ENCODE measurements at places on chromosomes 1 and 21. TPM values are rescaled to one million over a fixed set of nuclear protein-coding genes. Genes with fewer than 3 reads are reported as not detected.

The IL12RB2 gene
- total RNA-seq: 1.2 TPM

The ADGRL4 gene
- 14.0 TPM for total RNA-seq

The SPRR5 gene
- not detected for total RNA-seq

The HMCN1 gene
- total RNA-seq: 11.6 TPM

The RCSD1 gene
- total RNA-seq: 40.8 TPM

The FALEC gene
- total RNA-seq: 0.84 TPM

The ZNF695 gene
- total RNA-seq: 1.6 TPM

The OR2T29 gene
- not detected for total RNA-seq

The SMIM11 gene
- total RNA-seq: 5.5 TPM

The FCRL1 gene
- 0.09 TPM for total RNA-seq

The SPRR1B gene
- total RNA-seq: not detected

The KCNJ15 gene
- total RNA-seq: 0.27 TPM

The FCMR gene
- total RNA-seq: 0.58 TPM

The LENEP gene
- 0.40 TPM for total RNA-seq

The ZBTB48 gene
- 21.2 TPM for total RNA-seq

The DBT gene
- 8.4 TPM for total RNA-seq

The TTLL7 gene
- 35.0 TPM for total RNA-seq

The TRIM67 gene
- 0.04 TPM for total RNA-seq

The FAM163A gene
- total RNA-seq: 0.31 TPM

The TMPRSS15 gene
- total RNA-seq: 0.40 TPM

The USH2A gene
- total RNA-seq: 0.40 TPM
